ENCODE measurements at places on chromosomes 6 and 20.

- peak; percentile 53 for DNase-seq
Measured at GRCh38 chr6:90393232-90393884, 96.7 kb upstream of the BACH2 start.

DNA sequence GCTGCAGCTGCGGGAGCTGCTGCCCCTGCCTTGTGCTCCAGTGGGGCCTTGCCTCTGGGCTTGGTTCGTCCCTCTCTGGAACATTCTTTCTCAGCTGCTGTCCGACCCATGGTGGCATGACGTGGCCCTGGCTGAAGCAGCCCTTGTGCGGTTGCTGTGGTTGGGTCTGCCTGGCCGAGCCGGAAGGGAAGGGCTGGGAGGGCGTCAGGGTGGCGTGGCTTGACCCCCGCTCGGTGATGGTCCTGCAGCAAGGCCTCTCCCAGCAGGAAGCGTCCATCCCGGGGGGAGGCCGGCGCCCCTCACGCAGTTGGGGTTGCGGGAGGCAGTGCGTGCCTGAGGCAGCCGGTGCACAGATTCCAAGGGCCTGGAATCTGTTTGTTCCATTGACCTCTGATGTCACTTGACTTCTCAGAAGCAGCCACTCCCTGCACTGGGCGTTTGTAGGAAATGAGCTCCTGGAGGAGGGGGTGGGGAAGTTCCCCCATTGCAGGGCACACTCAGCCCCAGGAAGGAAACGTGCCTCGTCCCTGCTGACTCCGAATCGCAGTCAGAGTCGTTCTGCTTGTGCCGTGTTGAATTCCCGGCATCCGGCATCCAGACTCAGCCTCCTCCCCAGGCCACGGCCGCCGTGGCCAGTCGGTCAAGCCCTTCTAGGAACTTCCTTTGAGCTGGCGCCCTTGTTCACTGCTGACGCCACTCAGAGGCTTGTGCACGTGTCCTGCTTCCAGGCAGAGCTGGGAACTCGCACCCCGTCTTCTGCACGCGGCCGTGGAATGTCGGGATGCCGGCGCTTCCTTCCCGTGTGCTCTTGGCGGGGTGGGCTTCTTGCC is 9.7 kb upstream of the TNFRSF6B start:
- DNase-seq: peak; percentile 80

DNA sequence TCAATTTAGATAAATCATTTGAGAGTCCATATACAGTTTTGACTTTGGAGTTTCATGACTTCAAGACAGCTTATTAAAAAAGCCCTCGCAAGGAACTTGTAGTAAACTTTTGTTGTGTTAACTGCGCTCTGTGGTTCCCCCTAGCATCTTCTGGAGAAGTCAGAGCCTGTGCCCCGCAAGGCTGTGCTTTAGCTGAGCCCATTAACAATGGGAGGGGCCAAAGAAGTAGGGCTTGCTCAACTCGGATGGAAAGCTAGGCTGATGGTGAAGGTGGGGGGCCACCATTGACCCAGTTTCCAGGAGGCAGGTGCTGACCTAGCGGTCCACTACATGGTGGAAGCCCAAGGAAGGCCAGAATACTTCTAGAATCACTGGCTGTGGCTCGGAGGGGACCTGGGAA is 29.3 kb upstream of the OVOL2 start:
- DNase-seq: no peak

DNA sequence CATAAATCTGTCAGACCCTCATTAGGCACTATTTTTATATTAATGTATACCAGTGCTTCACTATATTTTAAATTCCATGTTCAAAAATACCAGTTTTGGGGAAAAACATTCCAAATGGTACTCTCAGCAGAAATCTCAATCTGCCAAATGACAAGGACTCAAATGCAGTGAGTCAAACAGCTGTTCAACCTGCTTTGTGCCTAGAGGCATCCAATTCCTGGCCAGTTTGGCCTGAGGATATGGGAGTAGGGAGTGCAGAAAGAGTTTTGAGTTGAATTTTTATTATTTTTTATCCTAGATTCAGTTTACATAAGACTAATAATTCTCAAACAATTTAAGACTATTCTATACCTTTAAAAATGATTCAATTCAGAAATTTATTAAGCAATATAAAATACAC is 216.8 kb downstream of the LAMA2 start:
- no peak for DNase-seq

DNA sequence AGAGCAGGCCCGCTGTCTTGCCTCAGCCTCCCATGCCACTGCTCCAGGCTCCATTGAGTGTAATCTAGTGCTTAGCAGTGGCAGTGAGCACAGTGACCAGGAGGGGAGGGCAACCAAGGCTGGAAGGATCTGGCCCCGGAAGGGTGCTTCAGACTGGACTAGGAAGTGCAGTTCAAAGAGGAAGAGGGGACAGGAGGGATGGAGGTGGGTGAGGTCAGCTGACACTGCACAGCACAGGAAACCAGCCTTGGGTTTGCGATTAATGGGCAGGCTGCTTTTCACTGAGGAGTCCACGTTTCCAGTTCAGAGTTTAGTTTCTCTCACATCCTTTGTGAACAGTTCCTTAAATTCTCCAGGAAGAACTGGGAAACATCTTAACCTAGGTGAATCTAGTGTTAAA is 46.9 kb downstream of the CDS2 start:
- DNase-seq: no peak

DNA sequence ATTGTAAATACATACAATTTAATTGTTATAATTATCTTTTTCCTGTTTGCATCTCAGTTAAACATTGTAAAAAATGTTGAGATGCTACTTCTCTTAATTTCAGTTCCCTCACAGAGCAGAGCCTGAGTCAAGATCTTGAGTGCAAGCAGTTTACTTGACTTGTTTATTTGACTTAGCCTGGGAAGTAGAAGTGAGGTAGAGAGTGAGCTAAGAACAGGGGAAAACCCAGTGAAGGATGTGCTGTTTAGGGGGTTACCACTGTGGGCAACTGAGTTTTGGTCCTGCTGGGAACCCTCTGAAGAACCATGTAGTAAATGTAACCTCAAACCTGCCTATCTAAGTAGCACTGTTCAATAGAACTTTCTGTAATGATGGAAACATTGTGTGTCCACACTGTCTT is 495.2 kb upstream of the FLRT3 start:
- DNase-seq: no peak

GRCh38 chr6:137202078-137202477 is 17.1 kb downstream of the IFNGR1 start:
- DNase-seq: no peak

GRCh38 chr6:124512431-124512830 is 449.8 kb upstream of the RNF217 start:
- DNase-seq: no peak

DNA sequence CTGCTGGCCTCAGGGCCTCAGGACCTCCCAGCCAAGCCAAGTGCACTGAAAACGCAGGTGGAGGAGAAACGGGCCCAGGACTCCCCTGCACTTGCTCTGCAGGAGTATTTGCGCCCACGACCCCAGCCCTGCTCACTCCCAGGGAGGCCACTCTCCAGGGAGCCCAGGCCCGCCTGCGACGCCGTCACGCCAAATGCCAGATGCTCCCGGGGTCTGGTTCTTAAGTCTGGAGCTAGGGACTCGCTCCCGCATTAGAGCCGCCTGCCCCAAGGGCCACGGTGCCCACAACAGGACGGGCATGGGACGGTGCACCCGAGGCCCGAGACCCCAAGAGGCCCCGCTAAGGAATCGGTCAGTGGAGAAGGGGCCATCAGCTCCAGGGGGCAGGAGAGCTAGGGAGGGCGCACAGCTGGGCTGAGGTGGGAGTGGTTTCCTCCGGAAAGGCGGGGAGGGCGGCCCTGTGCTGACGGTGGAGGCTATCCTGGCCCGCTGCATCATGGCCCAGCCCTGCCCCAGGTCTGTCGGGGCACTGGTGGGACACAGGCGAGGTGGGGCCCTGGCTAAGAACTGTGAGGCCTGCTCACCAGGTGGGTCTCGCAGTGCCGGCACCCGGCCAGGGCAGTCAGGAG is 44.1 kb upstream of the CHRNA4 start:
- DNase-seq: peak; percentile 73

GRCh38 chr20:63829603-63829944 is 1.5 kb downstream of the ZBTB46 start:
- DNase-seq: no peak

- DNase-seq: no peak
Measured at GRCh38 chr20:31543966-31544598, 29.8 kb downstream of the HM13 start.

GRCh38 chr6:1287103-1287591 is 24.8 kb upstream of the FOXQ1 start:
- no peak for DNase-seq

DNA sequence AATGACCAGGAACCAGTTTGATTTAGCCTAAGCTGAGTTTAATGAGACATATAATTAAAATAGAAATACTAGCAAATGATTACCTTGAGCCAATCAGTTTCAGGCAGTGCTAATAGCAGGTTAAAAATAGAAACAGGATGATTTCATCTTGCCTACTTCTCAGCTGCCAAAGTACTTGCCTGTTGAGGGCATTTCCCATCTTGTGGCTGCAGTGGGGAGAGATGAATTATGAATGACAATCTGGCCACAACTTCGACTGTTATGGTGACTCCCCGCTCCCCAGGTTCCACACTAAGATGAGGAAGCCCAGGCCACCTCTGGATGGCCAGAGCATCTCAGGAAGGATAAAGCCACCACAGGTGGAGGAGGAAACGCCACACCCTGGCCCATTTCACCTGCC is 31.3 kb downstream of the MBOAT1 start:
- no peak for DNase-seq

GRCh38 chr20:35837577-35838195 is 65.9 kb downstream of the PHF20 start:
- no peak for DNase-seq

DNA sequence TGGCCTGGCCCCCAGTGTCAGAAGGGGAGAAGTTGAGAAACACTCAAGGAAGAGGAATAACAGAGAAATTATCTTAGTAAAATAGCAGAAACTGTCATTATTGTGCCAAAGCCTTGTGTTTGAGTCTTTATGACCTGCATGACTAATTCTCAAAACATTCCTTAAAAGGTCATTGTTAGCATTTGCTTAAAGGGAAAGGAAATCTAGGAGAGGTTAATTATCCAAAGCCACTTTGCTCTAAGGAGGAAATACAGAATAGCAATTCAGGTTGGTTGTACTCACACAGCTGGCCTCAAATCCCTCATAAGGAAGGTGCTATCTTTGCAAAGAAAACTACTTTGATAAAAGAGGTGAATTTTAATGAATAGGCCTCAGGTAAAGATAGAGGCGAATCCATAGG is 516.7 kb downstream of the CBLN4 start:
- DNase-seq: no peak

DNA sequence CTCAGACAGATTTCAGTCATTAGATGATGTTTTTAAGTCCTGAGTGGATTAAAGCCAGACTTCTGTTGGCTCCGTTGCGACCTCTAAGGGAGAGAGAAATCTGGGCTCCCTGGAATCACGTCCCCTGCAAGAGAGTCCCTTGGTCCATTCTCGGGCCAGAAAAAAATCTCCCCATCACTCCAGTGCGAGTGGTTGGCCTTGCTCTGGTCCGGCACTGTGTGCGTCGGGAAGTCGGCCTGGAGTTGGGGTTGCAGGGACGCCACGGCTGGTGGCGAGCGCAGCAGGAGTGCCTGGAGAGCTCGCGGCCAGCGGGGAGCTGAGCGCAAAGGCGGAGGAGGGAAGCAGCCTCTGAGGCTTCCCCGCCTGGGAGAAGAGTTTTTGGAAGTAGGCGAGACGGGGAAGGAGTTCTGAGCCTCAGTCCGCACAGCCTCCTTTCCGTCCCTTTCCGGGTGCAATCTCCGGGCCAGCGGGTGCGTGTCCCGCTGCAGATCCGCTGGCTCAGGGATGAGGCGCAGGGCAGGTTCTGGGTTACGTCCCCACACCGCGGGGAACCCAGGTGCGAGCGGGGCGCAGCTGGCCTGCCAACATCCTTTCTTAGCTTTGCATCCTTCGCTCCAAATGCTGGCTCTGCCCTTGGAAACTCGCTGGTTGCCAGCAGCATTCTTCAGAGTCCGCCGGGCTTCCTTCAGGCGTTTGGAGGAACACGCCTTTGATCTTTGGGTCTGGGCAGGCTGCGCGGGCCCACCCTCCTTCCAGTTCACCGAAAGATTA is 6.8 kb downstream of the TCF21 start:
- DNase-seq: no peak

DNA sequence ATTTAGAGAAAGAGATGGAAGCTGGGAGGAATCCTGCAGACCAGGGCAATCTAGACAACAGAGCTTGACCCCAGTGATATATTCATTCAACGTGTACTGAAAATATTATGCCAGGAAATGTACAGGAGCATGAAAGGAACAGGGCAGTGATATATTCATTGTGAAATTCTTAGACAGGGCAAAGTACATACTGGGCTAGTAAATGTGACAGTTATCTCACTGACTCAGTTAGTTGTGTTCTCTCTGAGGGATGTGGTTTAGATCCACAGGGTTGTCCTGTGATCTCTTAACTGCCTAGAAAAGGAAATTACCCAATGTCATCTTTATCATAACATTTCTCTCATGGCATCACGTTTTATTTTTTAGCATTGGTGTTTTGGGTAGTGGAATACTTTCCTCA is 891.3 kb downstream of the EYS start:
- DNase-seq: no peak

- DNase-seq: no peak
Measured at GRCh38 chr20:35134472-35134871, 12.7 kb downstream of the EDEM2 start.

GRCh38 chr6:21109391-21110178 is 484.0 kb upstream of the SOX4 start:
- DNase-seq: no peak

DNA sequence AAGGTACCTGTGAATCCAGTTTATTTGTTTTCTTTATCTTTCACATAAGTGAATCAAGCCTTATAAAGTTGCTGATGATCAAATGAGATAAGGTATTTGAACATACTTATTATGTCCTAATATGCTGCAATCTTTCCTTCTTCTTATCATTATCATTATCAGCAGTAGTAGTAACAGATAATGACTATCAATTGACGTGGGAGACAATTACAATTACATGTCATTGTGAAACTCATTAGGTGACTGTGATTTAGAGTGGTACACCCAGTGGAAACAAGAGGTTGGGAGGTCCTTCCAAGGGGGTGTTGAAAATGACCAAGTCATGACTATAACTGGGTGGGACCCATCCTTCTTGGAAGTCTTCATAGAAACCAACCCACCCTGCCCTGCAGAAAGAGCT is 2.8 kb downstream of the CLIC5 start:
- DNase-seq: no peak
